ENCODE measurements at places on chromosomes 16 and 17.

DNA sequence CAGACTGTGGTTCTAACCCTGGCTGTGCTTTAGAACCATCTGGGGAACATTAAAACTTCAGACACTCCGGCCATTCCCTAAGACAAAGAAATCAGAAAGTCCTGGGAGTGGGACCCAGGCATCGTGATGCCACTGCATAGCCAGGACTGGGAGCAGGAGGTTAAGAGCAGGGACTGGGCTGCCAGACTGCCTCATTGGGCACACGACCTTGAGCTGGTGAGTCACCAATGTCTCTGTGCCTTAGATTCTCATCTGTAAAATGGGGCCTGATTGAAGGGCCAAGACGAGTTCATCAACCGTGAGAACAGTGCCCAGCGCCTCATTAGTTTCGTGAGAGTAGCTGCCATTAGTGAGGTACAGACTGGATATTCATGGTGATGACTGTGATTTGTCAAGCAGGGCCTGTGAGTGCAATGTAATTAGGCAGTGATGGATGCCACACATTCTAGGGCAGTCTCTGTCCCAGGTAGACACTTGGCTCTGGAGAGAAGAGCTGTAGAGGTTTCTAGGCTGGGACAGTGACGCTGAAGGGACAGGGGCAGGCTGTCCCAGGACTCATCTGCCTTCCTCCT lies 196.8 kb downstream of the NTN1 start:
- DNase-seq = no peak

DNA sequence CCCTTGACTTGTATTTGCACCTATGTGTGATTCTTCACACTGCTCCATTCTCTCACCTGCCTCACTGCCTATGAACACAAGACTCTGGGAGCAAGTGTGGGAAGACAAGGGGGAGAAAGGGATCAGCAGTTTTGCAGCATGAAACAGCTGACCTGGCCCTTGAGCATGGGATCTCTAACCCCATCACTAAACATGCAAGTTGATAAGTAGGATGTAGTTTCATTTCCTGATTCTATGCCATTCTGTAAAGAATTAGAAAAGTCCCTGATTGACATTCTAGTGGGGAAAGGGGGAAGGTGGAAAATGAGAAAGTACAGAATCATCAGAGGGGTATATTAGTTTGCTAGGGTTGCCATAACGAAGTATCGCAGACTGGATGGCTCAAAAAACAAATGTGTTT lies 25.3 kb upstream of the MYOCD start:
- no peak for DNase-seq

- DNase-seq = no peak
Observed at GRCh38 chr16:20868890-20869289, 31.3 kb downstream of the DCUN1D3 start.

- DNase-seq = no peak
Observed at GRCh38 chr17:5127910-5128309, 12.1 kb downstream of the USP6 start.

DNA sequence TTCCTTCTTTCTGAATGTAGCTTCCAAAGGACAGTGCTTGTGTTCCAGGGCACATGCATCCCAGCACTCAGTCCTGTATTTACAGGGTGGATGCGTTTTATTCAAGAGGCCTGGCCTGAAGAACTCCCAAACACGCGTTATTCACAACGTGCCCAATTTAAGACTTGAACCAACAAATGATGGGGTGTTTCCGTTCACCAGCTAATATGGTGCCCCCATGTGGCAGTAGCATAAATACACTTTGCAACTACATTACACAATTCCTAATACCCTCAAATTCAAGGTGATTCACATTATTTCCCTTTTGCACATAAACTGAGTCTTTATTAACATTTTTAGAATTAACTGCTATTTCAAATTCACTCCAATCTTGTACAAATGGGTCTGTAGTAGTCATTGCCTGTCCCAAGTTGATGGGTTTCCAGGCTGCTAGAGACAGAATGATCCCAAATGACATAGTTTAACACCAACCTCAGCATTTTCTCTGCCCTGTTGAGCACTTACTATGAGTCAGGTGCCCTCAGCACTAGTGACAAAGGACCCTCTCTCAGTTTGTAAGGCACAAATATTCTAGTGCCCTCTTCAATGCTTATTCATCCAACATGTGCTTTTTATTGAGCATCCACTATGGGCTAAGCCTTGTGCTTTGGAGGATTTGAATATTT lies 26.9 kb downstream of the HSD17B2 start:
- no peak for DNase-seq

DNA sequence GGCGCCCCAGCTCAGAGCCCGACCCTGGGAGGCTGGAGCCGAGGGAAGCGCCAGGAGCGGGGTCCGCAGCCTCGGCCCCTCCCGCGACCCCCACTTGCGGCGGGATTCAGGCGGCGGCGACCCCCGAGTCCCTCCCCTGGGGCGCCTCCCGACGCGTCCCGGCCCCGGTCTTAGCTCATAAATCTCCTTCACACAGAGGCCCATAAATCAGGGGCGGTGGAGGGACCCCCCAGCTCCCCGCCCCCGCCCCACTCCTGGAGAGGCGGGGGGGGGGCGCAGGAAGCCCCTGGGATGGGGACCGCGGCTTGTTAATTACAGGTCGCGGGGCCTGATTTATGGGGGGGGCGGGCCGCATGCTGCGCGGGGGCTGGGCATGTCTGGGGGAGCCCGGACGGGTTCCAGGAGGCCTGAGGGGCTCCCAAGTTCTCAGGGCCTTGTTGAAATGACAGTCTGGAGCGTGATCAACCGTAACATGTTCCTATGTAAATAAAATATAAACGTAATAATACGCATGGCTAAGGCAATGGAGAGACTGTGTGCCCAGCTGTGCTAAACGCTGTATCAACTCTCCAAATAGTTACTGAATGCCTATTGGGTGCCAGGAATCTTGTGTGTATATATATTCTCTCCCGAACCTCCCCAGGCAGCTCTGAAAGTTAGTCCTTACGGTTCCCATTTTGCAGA lies 10.0 kb upstream of the BHLHA9 start:
- no peak for DNase-seq

All from stimulated activated naive B cell treated with anti-CD40 and anti-IgM and Interleukin-4, amounts not matched to agents 10 μg/mL and 1 μg/mL and 100 μg/mL, for 72 hours (primary cell).